ENCODE measurements at places on chromosomes 16 and 17.

DNA sequence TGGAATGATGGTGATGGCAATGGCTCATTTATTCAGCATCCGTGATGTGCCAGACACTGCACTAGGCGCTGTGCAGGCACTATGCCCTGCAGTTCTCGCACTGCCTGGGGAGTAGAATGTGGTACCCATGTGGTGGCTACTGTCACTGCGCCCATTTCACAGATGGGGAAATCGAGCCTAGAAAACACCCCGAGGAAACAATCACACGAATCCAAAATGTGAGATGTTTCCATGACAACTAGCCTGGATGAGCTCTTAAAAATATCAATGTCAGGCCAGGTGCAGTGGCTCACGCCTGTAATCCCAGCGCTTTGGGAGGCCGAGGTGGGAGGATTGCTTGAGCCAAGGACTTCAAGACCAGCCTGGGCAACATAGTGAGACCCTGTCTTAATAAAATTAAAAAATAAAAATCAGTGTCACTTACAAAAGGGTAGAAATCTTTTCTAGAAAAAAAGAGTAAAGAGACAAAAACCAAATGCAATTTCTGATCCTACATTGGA is 57.9 kb upstream of the TNRC6A start:
- DNase-seq = no peak

GRCh38 chr17:8189041-8189710 is 804 bp downstream of the BORCS6 start:
- no peak for DNase-seq

DNA sequence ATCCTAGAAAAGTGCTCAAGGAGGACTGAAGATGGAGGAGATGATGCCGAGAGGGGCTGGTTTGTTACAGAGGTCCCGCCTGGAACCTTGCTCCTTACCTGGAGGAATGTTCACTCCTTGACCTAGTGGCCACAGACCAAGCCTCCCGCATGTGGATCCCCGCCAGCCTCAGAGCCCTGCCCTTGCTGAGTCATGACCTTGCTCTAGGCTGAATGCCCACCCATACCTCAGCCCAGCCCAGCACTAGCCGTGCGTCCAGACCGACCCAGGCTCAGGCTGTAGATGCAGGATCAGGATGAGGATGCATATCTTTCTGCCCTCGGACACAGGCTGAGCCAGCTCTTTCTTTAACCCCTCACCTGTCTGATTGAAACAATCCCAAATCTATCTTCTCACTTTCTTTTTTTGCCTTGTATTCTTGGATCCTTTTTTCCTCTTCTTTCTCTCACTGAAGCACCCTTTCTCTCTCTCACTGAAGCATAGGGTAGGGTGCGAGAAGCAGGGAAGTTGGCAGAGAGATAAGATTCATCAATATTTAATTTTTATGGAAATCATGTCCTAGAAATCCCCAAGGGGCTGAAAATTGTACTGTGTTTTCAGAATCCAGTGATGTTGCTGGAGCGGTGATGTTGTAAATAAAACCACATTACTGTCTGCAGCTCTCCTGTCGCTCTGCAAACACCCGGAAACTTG is 34.9 kb downstream of the WSCD1 start:
- no peak for DNase-seq

DNA sequence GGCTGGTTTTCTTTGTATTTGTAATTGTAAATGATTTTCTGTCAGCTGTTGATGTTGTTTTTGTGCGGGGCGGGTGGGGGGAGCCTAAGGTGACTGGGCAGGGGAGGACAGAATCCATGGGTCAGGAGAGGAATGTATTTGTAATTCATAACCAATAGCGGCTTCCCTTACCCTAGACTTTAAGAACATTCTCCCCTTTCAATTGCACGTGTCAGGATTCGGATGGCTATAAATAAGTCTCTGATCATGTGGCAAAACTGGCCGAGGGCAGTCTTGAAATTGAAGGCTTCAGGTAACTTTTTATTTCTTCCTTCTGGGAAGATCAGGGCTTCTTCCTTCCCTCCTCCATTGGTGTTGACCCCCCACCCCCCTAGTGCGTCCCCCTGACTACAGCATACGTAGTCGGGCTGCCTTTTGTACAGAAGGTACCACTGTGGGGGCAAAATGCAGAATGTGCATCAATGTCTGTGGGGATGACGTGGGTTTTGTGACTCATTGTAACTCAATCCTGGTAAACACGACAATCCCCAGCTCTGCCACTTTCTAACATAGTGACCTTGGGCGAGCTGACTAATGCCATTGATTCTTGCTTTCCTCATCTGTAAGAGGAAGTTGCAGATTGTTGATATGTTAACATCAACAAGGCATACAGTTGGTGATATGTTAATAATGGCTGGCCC is 16.2 kb downstream of the MARCHF10 start:
- DNase-seq = no peak

GRCh38 chr17:60641810-60642220 is 35.8 kb upstream of the BCAS3 start:
- peak; percentile 46 for DNase-seq

- no peak for DNase-seq
These were observed 394 bp upstream of the NME4 start for GRCh38 chr16:396605-397004.

DNA sequence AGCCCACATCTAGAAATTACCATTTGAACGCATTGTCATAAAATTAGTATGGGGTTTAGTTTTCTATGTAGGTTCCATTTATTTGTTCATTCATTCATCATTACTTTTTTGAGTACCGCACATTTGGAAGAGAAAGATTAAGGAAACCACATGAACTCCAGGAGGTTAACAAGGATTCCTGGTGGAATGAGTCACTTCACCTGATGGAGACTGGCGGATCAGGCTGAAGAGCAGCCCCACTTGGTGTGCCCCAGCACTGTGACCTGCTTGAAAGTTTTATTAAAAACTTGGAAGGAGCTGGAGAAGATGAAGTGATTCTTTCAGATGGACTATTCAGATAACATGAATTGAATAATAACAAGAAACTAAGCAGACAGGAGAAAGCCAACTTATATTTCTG is 293.6 kb upstream of the CDH11 start:
- DNase-seq = peak; percentile 50

GRCh38 chr17:67500261-67500660 is 123.2 kb downstream of the PITPNC1 start:
- DNase-seq = no peak

Measured in RWPE1 (cell line).